Liver (tissue), 10 donors: ENCODE measurements at places on chromosomes 6 and 20.

DNA sequence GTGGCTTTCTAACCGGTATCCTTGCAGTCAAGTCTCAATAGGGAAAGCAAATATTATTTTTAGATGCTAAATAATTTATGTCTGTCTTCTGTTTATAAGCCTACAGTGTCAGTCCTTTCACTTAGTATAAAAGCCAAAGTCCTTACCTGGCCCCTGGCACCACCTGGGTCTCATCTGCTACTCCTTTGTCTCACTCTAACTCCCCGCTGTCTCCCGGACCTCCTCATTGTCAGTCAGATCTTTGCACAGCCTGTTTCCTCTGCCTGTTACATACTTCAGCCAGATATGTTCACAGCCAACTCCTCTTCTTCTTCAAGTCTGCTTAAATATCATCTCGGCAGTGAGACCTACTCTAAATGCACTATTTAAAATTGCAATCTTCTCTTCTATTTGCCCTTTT is 84.2 kb downstream of the THEMIS start:
- DNase-seq, result no peak

- no peak for DNase-seq
These were observed 134.8 kb upstream of the INSM1 start for GRCh38 chr20:20233041-20233514.

- no peak for DNase-seq
These were observed 433.9 kb upstream of the MAP3K7 start for GRCh38 chr6:91020744-91021143.

GRCh38 chr6:44219053-44219814 is 2.5 kb downstream of the MYMX start:
- peak; percentile 72 for DNase-seq

- DNase-seq, result no peak
These were observed 82.5 kb upstream of the GTSF1L start for GRCh38 chr20:43809206-43809819.
